ENCODE measurements at places on chromosomes 2 and 18.

GRCh38 chr18:31043709-31044108 lies 1.2 kb upstream of the DSC3 start:
- DNase-seq = no peak

DNA sequence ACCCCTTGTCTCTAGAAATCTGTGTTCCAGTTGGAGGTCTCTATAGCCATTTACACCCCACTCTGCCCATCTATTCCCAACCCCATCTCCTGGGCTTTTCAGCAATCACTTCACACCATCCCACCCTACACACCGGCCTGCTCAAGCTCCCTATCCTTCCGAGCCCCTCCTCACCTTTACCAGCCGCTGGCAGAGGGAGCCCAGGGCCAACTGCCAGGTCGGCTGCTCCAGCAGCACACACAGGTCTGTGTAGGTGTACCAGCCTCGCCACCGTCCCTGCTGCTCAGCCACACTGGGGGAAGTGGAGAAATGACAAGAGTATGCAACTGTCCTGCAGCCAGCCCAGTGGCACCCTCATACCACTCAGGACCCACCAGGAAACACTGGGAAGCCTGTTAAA lies 3.3 kb upstream of the SLC23A3 start:
- DNase-seq = no peak

DNA sequence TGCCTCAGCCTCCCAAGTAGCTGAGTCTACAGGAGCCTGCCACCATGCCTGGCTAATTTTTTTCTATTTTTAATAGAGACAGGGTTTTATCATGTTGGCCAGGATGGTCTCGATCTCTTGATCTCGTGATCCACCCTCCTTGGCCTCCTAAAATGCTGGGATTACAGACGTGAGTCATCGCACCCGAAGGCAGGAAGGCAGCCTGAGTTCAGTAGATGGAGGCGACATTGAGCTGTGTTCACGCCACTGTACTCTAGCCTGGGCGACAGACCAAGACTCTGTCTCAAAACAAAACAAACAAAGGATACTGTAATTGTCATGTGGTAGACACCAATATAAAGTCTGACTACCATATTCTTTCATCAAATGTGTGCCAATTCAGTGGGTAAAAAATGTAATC lies 500.9 kb upstream of the DSEL start:
- no peak for DNase-seq

DNA sequence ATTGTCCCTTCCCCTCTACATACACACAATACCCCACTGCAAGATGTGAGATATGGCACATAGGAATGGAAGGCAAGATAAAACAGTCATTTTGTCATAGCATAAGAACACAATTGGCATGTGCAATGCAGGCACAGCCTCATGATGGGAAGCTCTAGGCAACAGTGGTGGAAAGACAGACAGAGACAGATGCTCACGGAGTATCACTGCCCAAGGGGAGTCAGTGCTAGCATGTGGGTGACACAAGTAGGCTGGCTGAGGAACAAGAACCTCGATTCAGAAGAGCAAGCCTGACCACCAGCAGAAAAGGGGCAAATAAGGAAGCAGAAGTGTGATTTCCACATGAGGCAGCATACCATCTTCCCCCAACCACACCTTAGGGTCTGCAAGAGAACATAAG lies 323.6 kb downstream of the PAX3 start:
- DNase-seq = no peak

- no peak for DNase-seq
Observed at GRCh38 chr18:75215663-75216062, 5.1 kb downstream of the TSHZ1 start.

DNA sequence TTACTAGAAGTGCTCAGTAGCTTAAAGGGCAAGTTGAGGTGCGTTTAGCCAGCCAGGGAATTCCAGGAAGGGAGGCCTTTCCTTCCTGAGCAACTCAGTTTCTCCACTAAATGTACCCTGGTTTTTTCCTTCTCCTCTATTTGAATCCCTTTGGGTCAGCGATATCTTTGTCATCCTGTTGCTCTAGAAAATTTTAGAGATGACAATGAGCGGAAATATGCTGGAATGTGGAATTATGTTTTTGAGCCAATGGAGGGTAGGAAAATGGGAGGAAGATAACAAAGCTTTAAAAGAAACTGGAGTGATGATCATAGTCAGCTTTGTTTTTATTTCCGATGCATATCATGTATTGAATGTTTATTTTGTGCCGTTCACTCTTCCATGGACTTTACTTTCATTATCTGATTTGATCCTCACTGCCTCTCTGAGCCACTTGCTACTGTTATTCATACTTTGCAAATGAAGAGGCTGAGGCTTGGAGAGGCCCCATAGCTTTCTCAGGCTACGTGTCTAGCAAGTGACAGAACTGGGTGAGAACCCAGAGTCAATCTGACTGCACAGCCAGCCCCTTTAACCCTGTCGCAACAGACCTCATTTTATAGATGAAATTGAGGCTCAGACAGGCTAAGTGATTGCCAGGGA lies 67.3 kb downstream of the NTSR2 start:
- DNase-seq = no peak

DNA sequence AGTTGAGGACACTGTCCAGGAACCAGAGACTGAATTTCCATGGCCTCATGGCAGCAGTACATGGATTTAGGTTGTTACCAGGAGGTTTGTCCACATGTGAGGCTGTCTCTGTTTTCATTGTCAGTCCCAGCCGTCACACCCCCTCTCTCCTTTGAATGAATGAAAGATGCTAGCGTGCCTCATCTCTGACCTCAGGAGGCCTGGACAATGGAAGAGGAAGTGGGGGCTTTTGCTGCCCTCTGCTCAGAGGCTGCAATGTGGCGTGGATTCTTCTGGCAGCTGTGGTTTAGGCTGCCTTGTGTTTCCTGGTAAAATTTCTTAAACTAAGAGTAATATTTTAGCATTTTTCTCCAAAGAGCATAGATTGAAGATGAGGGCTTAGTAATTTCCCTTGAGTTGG lies 47.5 kb downstream of the RAB31 start:
- DNase-seq = no peak

DNA sequence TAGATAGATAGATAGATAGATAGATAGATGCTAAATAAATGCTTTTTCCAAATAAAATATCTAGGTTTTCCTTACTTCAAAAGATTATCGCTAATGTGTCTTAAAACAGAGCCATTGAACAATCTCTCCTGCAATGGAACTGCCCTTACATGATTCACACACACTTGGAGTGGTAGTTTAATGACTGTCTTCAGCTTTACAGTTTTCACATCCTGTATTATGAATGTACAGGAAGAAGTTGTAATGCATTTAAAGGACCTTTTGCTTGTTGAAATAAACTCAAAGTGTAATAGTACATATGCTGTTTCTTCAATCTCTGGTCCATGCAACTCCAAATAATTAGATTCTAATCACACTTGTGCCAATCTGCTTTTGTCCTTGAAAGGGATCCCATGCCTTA lies 797.6 kb upstream of the CDH2 start:
- DNase-seq = peak; percentile 1

- DNase-seq = no peak
Observed at GRCh38 chr2:126307740-126308139, 348.2 kb upstream of the GYPC start.

All from RKO (cell line).